ENCODE measurements at places on chromosomes 11 and 22.
A peak's percentile ranks its signal among the peaks of the same experiment; 100 is the strongest.

- no peak for DNase-seq
These were observed 86.5 kb upstream of the PPARA start for GRCh38 chr22:46063846-46064227.

DNA sequence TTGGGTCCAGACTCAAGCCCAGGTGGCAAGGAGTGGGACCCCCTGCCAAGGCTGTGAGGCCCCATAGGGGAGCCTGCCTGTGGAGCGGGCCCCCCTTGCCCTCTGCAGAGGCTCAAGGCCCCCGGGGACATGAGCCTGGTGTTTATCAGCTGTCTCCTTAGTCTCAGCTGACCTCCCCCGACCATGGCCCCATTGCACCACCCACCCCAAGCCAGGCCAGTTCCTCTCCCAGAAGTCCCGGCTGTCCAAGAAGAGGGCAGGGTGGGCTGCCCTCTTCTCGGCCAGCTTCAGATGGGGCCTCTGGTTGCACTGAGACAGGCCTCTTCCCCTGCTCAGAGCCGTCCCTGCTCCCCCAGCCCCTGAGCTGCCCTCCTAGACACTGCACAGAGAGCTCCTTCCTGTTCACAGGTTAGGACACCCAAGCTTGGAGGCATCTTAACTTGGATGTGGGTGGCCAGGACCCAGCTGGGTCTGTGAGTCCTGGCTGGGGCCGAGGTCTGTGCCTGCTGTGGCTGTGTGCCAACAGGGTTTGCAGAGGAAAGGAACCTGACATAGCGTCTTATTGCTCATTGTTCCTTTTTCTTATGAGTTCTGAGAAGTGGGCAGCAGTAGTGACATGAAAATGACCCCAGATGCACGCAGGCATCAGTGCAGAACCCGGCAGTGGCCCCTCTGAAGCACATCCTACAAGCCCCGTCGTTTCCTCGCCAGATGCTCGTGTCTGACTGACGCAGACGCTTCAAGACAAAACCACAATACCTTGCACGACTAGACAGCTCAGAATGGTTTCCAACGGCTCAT, 5.4 kb downstream of the TRABD start:
- no peak for DNase-seq

DNA sequence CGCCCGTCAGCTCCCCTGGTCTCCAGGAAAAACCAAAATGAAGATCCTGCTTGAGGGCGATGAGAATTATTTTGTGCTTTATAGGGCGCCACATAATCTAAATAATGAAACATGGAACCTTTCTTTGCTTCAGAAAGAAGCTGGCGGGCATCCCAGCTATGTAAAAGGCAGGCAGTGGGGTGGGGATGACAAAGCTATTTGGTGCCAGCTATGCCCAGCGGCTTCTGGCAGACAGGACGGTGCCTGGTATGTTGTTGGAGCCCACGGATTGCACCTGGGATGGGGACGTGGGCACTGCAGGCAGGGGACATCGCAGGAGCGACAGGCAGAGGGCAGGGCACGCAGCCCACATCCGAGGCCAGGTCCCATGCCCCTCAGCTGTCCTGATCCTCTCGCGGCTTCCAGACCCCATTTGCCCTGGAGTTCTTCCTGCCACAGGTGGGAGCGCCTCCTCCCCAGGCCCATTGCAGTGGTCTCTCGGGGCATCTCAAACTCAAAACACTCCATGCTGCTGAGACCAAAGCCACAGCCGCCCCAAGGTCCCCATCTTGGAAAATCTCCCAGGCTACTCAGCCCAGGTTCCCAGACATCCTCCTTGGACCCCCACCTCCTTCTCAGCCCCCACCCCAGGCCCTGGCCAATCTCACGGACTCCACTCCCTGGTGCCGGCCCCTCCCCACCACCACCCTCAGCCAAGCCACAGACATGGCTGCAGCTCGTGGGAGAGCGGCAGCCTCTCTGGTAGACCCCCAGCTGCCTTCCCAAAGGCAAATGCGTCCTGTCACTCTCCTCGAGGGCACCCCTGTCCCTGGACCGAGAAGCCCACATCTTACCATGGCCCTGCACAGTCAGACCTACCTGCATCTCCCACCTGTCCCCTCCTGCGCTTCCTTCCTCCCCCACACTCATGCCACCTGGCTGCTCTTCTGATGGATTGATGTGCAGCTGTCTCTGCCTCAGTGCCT, 45.7 kb downstream of the SHISAL1 start:
- no peak for DNase-seq

- no peak for DNase-seq
These were observed 13.0 kb downstream of the OR52K1 start for GRCh38 chr11:4495487-4495886.

- no peak for DNase-seq
These were observed 3.8 kb downstream of the B4GALNT4 start for GRCh38 chr11:372809-373715.

DNA sequence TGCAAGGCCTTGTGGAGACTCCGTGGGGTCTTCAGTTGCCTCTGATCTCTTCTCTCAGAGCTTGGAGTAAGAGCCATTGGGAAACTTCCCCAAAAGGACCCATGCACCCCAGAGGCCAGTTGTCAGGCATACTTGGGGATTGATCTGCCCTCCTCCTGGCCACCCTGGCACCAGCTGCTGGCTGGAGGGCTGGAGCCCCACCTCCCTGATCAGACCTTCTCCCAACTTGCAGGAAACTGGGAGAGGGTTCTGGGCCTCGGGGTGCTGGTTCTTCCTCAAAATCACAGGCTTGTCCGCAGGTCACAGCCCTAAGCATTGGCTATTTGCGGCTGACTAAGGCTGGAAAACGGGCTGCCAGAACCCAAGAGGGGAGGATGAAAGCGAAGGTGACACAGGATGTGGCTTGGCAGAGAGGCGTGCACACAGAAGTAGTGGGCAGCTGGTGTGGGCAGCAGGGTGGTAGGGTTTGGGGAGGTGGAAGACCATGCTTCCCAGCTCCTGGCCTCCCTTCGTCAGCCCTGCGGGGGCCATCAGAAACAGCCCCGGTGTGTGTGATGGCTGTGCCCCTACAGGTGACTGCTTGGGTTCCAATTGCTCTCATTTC, 1.3 kb upstream of the DGKZ start:
- no peak for DNase-seq

DNA sequence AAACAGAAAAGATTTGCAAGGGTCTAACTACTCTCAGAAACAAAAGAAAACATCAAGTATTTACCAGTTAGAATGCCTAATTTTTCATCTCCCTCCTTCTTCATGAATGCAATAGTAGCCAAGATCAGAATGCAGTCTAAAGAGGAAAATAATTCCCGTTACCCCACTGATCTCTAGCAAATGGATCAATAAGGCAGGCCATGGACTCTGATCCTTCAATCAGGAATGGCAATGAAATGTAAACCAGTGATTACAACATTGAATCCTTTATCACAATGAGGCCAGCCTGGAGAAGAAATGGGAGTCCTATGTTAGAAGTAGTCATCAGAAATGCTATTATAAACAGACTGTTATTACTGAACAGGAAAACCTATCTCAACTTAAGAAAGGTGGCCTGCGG, 106.6 kb downstream of the APOL5 start:
- no peak for DNase-seq

- DNase-seq, result no peak
These were observed 35.7 kb downstream of the SFI1 start for GRCh38 chr22:31532060-31532459.

- no peak for DNase-seq
These were observed 31.7 kb upstream of the RRAS2 start for GRCh38 chr11:14390669-14391068.

- DNase-seq, result no peak
These were observed 2.5 kb downstream of the SEPTIN5 start for GRCh38 chr22:19716829-19717105.

GRCh38 chr22:48488149-48488551, 1339.5 kb downstream of the BRD1 start:
- DNase-seq, result no peak

DNA sequence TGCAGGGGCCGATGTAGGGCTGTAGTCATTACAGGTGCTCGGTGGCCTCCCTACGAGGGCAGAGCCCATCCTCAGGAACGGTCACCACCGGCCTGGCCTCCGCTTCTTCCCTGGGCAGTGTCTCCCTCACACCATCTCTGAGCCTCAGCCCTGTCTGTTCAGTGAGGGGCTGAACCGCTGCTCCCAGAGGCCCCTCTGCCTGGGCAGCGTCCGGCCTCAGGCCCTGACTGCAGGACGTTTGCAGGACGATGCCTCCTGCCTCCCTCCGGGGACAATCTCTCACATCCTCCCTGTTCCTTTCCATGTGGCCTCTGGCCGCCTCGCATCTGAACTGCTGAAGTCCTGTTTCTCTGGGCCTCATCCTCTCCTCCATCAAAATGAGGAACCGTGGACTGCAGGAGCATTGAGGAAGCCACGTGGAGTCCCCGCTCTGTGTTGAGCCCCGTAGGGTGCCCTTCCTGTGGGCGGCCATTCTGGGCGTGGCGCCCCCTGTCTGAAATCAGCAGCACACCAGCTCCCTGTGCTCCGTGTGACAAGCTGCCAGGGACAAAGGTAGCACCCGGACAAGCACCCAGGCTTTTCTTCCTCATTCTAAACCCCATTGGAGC, 933.5 kb downstream of the BRD1 start:
- DNase-seq, result no peak

DNA sequence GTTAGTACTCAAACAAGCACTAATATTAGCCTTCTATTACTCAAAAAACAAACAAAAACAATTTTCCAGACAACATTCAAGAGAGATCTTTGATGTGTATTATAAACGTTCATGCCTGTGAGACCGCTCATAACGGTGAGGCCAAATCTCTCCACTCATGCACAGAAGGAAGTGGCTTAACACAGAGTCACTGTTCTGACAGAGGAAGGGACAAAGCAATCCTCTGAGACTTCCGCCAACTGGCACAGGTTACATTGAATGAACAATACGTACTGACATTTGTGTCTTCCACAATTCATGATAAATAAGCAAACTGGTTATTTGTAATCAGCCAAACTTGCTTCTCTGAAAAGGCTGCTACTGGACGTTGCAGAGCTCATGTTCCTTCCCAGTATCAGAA, 30.5 kb downstream of the CHKA start:
- peak; percentile 30 for DNase-seq

DNA sequence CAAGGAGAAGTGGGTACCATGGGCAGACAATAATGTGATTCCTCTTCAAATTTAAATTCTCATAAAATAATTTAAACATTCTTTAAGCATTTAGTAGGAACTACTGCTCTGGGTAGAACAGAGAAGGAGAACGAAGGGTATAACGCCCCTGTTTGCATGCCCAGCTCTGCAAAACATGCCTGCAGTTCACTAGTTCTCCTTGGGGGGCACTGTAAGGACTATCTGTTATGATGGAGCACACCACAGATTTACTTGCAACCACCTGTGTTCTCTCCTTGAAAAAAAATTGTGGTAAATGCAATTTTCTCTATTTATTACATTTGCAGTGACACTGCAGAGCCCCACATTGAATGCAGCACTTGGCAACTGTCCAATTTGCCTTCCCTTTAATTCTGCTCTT, 100.3 kb downstream of the GUCY1A2 start:
- DNase-seq, result no peak

DNA sequence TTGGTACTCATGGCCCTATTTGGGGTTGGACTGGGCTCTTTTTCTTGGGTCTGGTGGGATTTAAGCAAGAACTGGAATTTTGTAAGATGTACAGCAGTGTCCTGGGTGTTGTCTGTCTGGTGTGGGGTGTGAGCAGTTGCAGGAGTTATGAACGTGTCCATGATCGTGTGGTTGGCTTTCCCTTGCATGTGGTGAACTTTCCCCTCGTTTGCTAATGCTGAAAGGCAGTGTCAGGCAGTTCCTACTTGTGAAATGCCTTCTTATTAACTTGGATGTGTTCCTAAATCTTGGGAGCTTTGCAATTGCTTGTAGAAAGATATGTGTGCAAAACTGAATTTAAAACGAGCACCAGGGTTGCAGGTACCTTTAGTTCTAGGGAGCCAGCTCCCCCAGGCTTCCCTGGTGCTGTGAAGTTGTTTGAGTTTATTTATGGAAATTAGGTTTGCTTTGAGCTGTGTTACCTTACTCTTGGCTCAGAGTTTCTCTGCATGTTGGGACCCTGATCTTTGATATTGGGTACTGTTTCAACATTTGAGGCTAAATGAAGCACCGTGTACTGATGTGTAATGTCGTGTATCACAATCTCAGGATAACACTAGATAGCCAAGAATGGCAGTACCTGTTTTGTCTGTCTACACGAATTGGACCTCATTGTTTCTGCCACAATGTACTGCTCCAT, 35.8 kb upstream of the HSD17B12 start:
- no peak for DNase-seq

GRCh38 chr11:125147280-125147679, 17.3 kb upstream of the PKNOX2 start:
- no peak for DNase-seq

DNA sequence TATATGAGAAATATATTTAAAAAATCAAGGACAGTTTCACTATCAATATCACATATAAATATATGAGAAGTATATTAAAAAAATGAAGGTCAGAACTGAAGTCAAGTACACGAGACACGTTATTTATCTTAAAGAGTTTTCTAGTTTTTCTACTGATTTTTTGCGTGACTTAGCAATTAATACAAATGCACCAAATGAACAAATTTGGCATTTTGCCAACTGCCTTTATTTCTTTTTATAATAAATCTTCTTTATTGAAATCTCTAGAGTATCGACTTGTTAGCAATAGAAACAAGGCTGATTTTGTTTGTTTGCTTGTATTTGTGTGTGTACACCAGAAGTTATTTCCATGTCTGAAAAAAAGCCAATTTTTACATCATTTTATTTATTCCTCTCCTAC, 1684.7 kb upstream of the RAG2 start:
- no peak for DNase-seq

- DNase-seq, result no peak
These were observed 29.5 kb downstream of the TEF start for GRCh38 chr22:41411021-41411851.

GRCh38 chr11:57116654-57117053, 65.1 kb upstream of the LRRC55 start:
- peak; percentile 34 for DNase-seq

GRCh38 chr11:70732023-70732880, 333.9 kb downstream of the CTTN start:
- DNase-seq, result no peak

GRCh38 chr11:46242952-46243795, 34.3 kb upstream of the CREB3L1 start:
- DNase-seq, result peak; percentile 83

GRCh38 chr22:26785932-26786331, 128.5 kb downstream of the MIAT start:
- DNase-seq, result no peak

- DNase-seq, result peak; percentile 96
These were observed 67.5 kb downstream of the PACSIN2 start for GRCh38 chr22:42947211-42947990.

DNA sequence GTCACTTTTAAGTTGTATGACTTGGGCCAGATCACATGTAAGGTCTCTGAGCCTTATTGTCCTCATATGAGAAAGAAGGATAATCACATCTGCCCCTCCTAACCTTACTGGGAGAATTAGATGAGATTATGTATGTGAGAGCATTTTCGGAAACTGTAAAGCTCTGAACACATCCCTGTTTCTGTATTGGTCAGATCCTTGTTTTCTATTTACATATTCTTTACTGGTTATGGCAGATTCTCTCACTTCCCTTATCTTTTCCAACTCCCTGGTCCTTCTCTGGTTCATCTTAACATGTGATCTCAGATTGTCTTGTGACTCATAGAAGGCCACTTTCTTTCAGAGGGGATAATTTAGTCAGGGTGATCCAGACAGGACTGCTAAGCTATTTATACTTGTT, 41.8 kb downstream of the CCDC81 start:
- no peak for DNase-seq

- peak; percentile 80 for DNase-seq
These were observed 119.0 kb downstream of the LDLRAD3 start for GRCh38 chr11:36062796-36063365.

All from foreskin melanocyte (primary cell).